H1 (cell line): ENCODE measurements at places on chromosomes 3 and 15. TPM values are rescaled to one million over a fixed set of nuclear protein-coding genes. Genes with fewer than 3 reads are reported as not detected.

The RBP2 gene
- not detected in 2 replicates for total RNA-seq

The BMF gene
- 24.2 and 30.9 TPM in 2 replicates for total RNA-seq

The KBTBD12 gene
- 0.17 and 0.63 TPM in 2 replicates for total RNA-seq

- no peak for DNase-seq
These were observed 25.3 kb downstream of the STARD5 start for GRCh38 chr15:81298611-81299010.

The WDR49 gene
- 1.7 and 3.2 TPM in 2 replicates for total RNA-seq

GRCh38 chr3:37941608-37942508, 48.7 kb upstream of the VILL start:
- no peak for DNase-seq

DNA sequence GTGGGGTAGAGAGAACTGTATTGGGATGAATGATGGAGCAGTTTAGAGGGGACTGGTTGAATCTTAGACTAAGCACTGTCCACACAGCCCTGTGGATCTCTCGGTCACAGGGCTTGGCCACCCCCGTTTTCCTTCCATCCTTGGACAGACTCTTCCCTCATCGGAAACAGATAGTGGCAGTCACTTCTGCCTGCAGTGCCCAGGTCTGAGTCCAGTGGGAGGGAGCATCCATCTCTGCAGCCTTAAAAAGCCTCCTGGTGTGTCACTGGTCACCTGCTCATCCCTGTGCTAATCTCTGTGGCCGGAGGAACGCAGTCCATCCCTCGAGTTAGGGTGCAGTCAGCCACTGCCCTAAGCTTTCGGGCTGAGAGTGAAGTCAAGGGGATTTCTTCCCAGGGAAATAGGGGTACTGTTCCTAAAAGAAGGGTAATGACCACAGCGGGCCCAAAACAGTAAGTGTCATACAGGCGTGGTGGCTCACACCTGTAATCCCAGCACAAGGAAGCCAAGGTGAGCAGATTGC, 32.0 kb downstream of the PLA2G4D start:
- DNase-seq, result no peak

- no peak for DNase-seq
These were observed 89.3 kb downstream of the DIPK2A start for GRCh38 chr3:144060881-144061280.

GRCh38 chr3:126926684-126927400, 56.1 kb upstream of the PLXNA1 start:
- no peak for DNase-seq

The CRABP1 gene
- 385 and 388 TPM in 2 replicates for total RNA-seq

- no peak for DNase-seq
These were observed 27.9 kb downstream of the FBN1 start for GRCh38 chr15:48617619-48618018.

DNA sequence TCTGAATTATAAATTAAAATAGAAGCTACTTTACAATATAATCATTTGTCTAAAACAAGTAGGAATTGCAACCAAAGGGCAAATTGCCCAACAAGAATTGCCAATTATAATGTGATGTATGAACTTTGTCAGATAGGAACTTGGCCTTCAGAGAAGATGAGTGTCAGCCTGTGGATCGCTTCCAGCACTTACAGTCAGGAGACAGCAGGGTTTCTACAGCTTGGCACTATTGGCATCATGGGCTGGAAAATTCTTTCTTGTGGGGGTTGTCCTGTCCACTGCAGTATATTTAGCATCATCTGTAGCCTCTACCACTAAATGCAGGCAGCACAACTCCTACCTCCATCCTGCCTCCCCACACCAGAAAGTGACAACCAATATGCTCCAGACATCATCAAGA, 48.1 kb upstream of the CRBN start:
- no peak for DNase-seq

DNA sequence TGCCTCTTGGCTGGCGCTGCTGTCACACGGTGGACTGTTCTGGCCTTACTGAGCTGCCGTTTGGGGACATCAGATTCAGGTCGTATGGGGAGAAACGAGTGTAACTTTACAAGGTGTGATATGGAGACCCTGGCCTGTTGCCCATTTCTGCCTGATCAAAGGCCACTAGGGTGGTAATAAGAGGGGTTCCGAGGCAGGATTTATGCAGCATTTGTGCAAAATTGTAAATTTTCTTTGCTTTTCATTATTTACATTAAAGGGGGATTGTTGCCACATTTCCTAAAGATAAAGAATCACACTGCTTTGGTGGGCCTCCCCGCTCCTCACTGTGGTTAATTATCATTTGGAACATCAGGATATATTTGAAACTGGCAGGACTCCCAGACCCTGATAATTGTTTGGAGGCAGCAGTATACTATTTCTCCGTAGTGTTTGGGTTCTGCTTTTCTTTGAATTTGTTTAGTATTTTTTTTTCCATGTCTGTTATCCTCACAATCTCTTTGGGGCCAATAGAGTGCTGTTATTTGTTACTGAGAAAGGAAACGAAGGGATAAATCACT, 891 bp downstream of the NXPE3 start:
- no peak for DNase-seq

The SPINT1 gene
- 117 TPM in 2 replicates for total RNA-seq

GRCh38 chr15:94414916-94415315, 183.6 kb downstream of the MCTP2 start:
- DNase-seq, result no peak

The CCDC39 gene
- 0.34 and 0.80 TPM in 2 replicates for total RNA-seq

The ZMYND10 gene
- 0.54 and 0.56 TPM in 2 replicates for total RNA-seq

DNA sequence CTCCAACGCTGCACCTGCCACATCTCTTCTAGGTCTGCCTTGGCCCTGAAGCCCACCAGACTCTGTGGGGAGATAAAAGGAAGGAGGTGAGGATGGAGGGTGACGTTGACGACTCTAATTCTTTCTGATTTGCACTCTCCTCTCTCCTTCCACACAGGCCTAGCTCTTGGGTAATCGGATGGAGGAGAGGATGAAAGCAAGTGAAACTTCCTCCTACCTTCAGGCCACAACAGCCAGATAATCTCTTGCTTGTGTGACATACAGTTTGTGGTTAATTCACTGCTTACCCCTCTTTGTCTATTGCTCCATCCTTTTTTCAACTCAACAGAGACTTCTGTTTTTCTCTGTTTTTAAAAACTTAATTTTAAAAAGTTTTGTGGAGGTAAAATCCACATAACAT, 208.1 kb downstream of the SV2B start:
- DNase-seq, result no peak

DNA sequence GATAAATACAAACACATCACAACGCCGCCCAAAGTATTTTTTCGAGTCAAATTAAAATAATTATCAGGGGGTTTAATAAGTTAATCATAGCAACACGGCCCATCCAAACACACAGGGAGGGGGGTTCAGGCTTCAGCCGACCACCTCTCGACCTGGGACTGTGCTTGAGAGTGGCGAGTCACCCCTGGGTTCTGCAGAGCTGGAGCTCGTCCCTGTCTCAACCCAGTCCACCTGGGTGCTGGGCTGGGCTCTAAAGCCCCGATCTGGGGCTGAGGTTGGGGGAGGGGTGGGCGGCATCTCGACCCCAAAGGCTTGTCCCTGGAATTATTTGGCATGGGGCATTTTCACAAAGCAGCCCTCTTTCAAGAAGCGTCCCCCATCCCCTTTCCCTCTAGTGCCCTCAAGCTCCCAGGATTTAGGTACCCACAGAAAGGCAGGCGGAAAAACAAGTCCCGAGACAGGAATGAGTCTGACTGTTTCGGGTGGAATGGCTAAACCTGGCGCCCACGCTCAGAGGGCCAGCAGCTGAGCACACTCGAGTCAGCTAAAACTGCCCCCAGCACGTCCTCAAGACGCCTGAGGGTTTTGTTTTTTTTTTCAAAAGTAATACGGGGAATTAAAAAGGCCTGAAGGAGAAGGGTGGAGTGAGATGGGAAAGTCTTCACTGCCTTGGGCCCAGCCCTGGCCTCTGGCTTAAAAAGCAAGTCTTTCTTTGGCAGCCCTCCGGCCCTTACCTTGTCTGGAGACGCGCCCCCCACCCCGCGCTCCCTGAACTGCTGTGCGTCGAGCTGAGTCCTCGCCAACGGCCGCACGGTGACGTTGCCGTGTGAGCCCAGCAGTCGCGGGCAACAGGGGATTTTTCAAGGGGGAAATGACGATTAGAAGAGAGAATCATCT, 32.5 kb downstream of the NR2F2 start:
- DNase-seq, result peak; percentile 71

The CRYBG3 gene
- total RNA-seq, result 8.0 and 9.6 TPM in 2 replicates

DNA sequence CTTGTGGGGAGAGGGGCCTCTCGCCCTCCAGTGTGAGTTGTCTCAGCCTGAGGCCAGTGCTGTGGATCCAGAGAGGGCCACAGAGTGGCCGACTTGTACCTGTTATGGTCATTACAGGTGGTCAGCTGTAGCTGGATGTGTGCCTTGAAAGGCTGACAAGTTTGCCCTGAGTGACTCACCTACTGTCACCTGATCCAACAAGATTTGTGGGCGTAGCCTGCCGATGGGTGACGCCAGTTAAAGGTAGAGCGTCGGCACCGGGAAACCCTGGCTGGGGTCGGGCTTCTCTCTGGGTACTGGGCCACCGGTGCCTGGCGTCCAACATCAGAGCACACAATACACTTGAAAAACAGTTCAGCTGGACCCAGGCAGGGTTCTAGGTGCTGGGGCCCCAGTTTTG, 2.8 kb upstream of the ISG20 start:
- DNase-seq, result peak; percentile 59

DNA sequence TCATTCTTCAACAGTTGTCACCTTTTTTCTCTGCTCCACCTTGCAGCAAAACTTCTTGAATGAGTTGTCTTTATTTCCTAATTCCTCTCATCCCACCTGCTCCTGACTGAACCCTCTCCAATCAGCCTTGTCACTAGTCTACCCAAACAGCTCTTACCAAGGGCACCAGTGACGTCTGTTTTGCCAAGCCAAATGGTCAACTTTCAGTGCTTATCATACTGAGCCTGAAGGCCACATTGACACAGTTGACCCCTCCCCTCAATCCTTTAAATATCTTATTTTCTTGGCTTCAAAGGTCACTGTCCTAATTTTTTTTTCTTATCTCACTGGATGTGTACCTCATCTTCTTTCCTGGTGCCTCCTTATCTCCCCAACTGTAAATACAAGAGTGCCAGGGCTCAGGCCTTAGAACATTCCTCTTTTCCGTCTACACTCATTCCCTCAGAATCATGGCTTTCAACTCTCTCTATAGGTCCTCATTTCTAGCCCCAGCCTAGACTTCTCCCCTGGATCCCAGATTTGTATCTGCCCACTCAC, 43.2 kb downstream of the CMTM8 start:
- no peak for DNase-seq

The PLSCR4 gene
- 1.5 and 2.9 TPM in 2 replicates for total RNA-seq

The SLC28A2 gene
- not detected in 2 replicates for total RNA-seq

GRCh38 chr3:33678073-33678472, 40.0 kb downstream of the CLASP2 start:
- DNase-seq, result no peak

The TGM5 gene
- not detected in 2 replicates for total RNA-seq

GRCh38 chr3:125334675-125335560, 40.2 kb downstream of the ZNF148 start:
- DNase-seq, result no peak

DNA sequence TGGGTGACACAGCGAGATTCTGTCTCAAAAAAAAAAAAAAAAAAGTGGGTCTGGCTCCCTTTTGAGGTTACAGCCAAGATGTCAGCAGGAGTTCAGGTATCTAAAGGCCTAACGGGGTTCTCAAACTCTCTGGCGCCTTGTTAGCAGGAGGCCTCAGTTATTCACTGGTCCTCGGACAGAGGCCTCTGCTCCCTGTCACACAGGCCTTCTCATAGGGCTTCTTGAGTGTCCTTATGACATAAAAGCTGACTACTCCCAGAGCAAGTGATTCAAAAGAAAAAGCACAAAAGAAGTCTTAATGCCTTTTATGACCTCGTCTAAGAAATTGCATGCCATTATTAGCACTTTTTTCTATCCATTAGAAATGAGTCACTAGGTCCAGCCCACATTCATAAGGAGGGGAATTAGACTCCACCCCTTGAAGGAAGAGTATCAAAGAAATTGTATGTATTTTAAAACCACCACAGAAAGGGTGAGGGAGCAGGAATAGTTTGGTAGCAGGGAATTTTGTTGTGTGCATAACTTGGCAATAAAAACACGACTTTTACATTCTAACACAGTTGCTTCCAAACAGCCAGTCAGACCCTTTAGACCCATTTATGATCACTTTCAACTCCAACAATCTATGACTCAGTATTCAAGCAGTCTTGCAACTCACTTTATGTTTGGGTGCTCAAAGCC, 90.3 kb downstream of the MEX3B start:
- DNase-seq, result no peak

DNA sequence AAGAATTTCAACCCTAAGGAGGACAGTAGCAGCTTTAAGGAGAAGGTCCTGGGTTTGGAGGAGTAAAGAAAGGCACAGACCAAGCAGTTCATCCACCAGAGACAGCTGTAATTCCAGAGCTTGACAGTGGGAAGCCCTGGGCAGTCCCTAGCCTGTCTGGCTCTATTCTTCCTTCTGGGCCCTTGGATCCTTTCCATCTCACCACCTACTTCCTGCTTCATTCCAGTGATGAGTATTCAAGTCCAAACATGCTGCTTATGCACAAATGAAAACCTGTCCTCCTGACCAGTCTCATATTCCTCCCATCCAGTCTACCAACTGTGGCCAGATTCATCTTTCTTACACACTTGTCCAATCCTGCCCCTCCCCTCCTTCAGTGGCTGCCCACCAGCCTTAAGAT, 171.4 kb downstream of the CNTN3 start:
- DNase-seq, result no peak

- DNase-seq, result no peak
These were observed 441.5 kb upstream of the ARHGEF26 start for GRCh38 chr3:153679714-153680113.

DNA sequence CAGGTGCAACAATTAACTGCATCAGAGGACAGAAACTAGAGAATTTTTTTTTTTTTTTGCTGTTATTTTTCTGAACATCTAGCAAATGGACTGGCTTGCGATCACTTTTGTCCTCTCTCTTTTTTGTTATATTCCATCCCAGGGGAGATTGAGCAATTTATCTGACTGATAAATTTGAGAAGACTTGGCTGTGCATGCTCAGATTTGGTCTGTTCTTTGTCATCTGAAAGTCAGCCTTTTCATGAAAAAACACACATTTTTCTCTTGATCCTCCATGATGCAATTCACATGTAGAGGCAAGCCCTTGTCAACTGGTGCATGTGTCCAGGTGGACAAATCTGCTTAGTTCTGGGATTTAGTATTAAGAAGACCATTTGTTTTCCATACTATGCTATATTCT, 309.3 kb downstream of the LRRC3B start:
- DNase-seq, result no peak

GRCh38 chr3:175349168-175349567, 490.0 kb downstream of the NAALADL2 start:
- DNase-seq, result no peak

DNA sequence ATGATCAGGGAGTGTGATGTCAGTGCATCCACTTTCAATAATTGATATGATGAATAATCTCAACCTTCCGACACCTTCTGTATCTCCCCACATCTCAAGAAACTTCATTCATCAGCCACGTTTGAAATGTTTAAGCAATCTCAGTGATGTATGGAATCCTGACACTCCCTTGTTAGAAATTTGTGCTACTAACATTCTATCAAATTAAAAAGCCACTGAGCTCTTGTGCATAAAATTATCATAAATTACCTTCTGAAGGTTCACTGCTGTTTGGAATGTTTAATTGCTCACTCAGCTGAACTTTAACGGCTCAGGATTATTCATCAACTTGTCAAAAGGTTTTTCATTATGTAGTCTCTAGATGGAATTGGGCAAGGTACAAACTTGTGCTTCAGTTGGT, 108.4 kb upstream of the DPH6 start:
- DNase-seq, result no peak

GRCh38 chr3:156816794-156817645, 9.1 kb upstream of the LEKR1 start:
- DNase-seq, result peak; percentile 84

The STAC gene
- 16.5 and 18.1 TPM in 2 replicates for total RNA-seq

The TMEM115 gene
- total RNA-seq, result 25.3 and 25.4 TPM in 2 replicates
